ENCODE measurements at places on chromosomes 16 and 17. TPM values are rescaled to one million over a fixed set of nuclear protein-coding genes. Genes with fewer than 3 reads are reported as not detected.
A peak's percentile ranks its signal among the peaks of the same experiment; 100 is the strongest.

DNA sequence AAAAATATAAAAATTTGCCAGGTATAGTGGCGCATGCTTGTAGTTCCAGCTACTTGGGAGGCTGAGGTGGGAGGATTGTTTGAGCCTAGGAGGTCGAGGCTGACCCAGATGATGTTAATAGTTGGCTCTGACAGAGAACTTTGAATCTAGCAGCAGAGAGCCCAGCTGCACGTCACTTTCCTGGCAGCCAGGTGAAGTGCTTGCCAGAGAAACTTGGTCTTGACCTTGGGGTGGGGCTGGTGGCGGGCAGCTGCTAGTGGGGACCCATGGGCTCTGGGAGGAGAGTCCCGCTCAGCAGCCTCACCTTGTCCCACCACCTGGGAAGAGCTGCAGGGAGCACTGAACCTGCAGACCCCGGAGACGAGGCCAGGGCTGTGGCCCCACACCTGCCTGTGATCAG, 3.1 kb upstream of the C16orf74 start:
- H3K27me3 ChIP-seq: no peaks in the 10 kb centered on the region
- no peak overlapping the region for H3K27ac ChIP-seq
- H3K4me1 ChIP-seq: peaks cover 16% of the 10 kb centered on the region
- H3K36me3 ChIP-seq: no peaks in the 10 kb centered on the region
- no peak overlapping the region for H3K4me3 ChIP-seq

- DNase-seq: no peak
- H3K36me3 ChIP-seq: no peaks in the 10 kb centered on the region
- no peaks in the 10 kb centered on the region for H3K4me1 ChIP-seq
- H3K27me3 ChIP-seq: no peaks in the 10 kb centered on the region
- H3K27ac ChIP-seq: no peak overlapping the region
Observed at GRCh38 chr17:64689106-64689505, 27.0 kb upstream of the SMURF2 start.

- H3K27ac ChIP-seq: no peak overlapping the region
- DNase-seq: no peak
- no peaks in the 10 kb centered on the region for H3K27me3 ChIP-seq
- peaks cover 8% of the 10 kb centered on the region for H3K36me3 ChIP-seq
Observed at GRCh38 chr16:69865701-69866100, 85.4 kb upstream of the CLEC18A start.

- no peak overlapping the region for H3K4me3 ChIP-seq
- DNase-seq: no peak
- H3K27me3 ChIP-seq: no peaks in the 10 kb centered on the region
- H3K4me1 ChIP-seq: peaks cover 48% of the 10 kb centered on the region
- no peaks in the 10 kb centered on the region for H3K36me3 ChIP-seq
Observed at GRCh38 chr16:20911361-20911760, 10.8 kb downstream of the LYRM1 start.

The FKBP10 gene
- 34.5 TPM for total RNA-seq

- no peak overlapping the region for H3K4me3 ChIP-seq
- peaks cover 18% of the 10 kb centered on the region for H3K27me3 ChIP-seq
- DNase-seq: no peak
- no peaks in the 10 kb centered on the region for H3K36me3 ChIP-seq
Observed at GRCh38 chr17:48176471-48176855, 68.9 kb downstream of the SNX11 start.

DNA sequence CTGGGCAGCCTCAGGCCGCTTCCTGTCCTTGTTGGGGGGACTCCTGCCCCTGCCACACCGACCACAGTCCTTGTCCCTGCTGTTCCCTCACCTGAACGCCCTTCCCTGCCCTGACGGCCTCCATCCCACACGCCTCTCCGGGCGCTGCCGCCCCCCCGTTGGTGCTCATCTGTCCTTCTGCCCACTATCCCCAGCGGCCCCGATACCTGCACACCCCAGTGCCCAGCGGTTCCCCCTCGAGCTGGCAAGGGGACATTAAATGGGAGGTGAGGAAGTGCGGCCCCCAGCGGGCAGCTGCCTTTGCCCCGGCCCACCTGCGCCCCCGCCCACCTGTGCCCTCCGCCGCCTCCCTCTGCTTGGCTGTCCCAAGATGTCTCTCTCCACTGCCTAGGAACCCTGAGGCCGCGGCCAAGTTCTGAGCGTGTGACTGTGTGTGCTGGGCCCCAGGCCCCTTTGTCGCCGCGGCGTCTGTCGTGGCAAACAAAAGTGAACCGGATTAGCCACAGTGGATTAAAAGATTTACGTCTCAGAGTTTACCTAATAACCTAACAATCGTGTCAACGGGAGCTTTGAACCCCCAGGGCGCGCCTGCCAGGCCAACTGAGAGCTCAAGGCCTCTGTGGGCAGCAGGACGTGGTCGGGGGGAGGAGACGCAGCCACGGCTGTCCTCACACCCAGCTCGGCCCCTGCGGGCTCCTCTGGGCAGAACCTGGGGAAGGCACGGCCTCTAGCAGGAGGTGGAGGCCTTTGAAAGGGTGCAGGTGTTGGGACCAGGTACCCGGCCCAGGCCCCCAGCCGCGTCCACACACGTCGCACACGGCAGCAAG, 7.6 kb upstream of the AXIN1 start:
- no peaks in the 10 kb centered on the region for H3K36me3 ChIP-seq
- H3K4me3 ChIP-seq: no peak overlapping the region
- peaks cover 5% of the 10 kb centered on the region for H3K27me3 ChIP-seq
- no peak for DNase-seq
- no peaks in the 10 kb centered on the region for H3K4me1 ChIP-seq

DNA sequence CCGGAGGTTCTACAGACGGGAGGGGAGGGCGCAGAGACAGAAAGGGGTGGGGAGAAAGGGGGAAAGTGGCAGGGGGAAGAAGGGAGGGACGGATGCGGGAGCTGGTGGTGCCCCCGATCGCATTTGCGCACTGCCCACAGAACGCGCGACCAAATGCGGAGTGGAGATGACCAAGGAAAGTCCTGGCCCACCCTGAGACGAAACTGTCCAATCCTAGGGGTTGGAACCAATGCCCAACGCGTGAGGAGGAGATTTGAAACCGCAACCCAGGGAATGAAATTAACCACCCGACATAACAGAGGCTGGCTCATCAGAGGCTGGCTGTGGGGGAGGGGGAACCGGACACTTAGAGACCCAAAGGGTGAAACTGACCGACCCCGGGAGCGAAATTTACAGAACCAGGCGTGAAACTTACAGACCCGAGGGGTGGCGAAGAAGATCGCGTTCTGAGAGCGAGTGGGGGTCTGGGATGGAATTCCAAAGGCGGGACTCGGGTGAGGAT, 1.4 kb downstream of the HES7 start:
- H3K36me3 ChIP-seq: no peaks in the 10 kb centered on the region
- peaks cover 23% of the 10 kb centered on the region for H3K27me3 ChIP-seq
- DNase-seq: no peak
- H3K27ac ChIP-seq: no peak overlapping the region
- H3K4me3 ChIP-seq: peak overlapping the region; percentile 67

The ERCC4 gene
- 9.6 TPM for total RNA-seq

DNA sequence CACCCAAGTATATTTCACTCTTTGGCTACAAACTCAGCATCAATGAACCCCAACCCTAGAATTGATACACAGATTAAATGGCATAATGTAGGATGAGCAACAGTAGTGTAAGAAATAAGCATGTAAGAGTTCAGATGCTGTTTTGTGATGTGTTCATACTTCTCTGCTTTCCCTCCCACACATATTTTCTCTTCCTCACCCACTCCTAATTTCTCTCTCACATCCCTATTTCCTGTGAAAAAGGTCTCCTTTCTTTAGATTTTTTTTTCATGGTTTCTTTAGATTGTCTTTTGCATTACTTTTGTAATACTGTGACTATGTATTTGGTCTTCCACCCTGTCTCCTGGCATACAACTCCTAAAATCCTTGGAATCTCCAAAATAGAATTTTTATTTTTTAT, 21.7 kb downstream of the CREBBP start:
- no peak overlapping the region for H3K27ac ChIP-seq
- H3K27me3 ChIP-seq: no peaks in the 10 kb centered on the region
- H3K4me3 ChIP-seq: no peak overlapping the region

GRCh38 chr16:65825191-65825856, 541.2 kb upstream of the CDH5 start:
- H3K27me3 ChIP-seq: no peaks in the 10 kb centered on the region
- H3K4me1 ChIP-seq: no peaks in the 10 kb centered on the region
- no peaks in the 10 kb centered on the region for H3K36me3 ChIP-seq
- no peak overlapping the region for H3K4me3 ChIP-seq
- DNase-seq: no peak
- H3K27ac ChIP-seq: no peak overlapping the region

DNA sequence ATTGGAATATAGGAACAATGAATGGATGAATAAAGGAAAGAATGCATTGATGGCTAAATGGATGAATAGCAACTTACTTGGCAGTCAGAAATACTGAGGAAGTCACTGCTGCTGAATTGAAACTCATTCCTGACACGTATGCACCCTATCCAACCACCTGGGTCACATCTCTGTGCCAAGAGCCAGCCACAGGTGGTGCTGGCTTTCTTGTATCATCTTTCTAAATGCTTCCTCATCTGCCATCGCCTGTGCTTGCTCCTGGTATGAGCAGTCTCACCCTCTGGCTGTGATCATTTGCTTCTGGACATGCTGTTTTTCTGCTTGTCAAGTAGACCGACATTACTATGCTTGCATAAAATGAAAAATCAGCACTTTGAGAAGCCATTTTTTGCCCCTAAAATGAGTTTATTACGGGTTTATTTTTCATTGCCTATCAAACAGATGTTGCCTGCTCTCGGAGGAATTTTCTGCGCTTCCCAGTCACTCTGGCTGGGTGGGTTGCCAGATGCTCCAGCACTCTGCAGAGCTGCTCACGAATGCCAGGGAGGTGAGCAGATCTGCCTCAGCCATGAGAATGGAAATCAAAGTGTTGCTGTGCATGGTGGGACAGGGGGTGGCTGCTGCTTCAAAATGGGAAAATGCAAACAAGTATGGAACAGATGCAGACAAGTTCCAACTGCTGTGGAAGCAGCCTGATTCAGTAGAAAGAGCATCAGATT, 1349.6 kb upstream of the CDH8 start:
- no peaks in the 10 kb centered on the region for H3K27me3 ChIP-seq
- no peaks in the 10 kb centered on the region for H3K4me1 ChIP-seq
- no peak overlapping the region for H3K4me3 ChIP-seq
- no peak overlapping the region for H3K27ac ChIP-seq
- no peaks in the 10 kb centered on the region for H3K36me3 ChIP-seq

GRCh38 chr16:80552277-80552676, 11.5 kb downstream of the DYNLRB2 start:
- H3K27ac ChIP-seq: no peak overlapping the region
- no peak overlapping the region for H3K4me3 ChIP-seq
- H3K27me3 ChIP-seq: no peaks in the 10 kb centered on the region
- no peaks in the 10 kb centered on the region for H3K4me1 ChIP-seq
- DNase-seq: no peak
- H3K36me3 ChIP-seq: no peaks in the 10 kb centered on the region

- DNase-seq: no peak
- H3K4me1 ChIP-seq: no peaks in the 10 kb centered on the region
- H3K27me3 ChIP-seq: peaks cover 14% of the 10 kb centered on the region
- no peaks in the 10 kb centered on the region for H3K36me3 ChIP-seq
- H3K27ac ChIP-seq: no peak overlapping the region
Observed at GRCh38 chr16:57901480-57902069, 69.4 kb downstream of the CNGB1 start.

DNA sequence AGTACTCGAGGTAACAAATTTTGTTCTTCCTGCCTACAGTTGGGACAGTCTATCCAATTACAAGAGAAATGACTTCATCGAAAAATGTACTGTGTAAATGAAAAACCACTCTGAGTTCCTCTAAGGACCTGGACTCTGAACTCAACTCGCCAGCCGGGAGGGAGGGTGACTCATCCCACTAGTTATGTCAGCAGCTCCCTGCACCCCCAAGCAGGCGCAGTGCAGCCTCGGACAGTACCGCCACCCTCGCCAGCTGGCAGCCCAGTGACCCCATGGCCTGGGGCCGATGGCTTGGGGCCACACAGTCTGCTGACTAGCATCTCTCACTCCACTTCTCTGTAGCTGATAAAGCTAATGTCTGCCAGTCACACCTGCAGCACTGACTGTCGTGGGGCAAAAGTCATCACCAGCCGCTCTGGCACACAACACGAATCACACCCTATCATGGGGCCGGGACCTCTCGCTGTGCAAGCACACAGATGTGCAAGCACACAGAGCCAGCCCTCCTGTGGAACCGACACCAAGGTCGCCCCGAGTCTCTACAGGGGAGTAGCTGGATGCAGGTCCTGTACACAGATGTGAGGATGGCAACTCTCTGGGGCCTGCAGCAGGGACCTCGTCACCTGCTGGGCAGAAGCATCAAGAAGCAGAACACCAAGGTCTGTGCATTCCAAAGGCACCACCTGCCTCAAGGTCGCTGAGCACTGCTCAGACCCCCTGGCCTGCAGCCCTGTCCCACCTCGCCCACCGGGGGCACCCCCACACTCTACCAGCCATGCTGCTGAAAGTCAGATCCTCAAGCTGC, 5.7 kb downstream of the CSNK1D start:
- H3K4me3 ChIP-seq: peak overlapping the region; percentile 6
- peak; percentile 95 for DNase-seq
- no peaks in the 10 kb centered on the region for H3K27me3 ChIP-seq
- peak overlapping the region; percentile 75 for H3K27ac ChIP-seq
- H3K36me3 ChIP-seq: peaks cover 81% of the 10 kb centered on the region

The DDX5 gene
- total RNA-seq: 881 TPM

GRCh38 chr17:79852748-79853147, 13.5 kb upstream of the CBX4 start:
- peaks cover 4% of the 10 kb centered on the region for H3K4me1 ChIP-seq
- H3K36me3 ChIP-seq: no peaks in the 10 kb centered on the region
- DNase-seq: no peak
- H3K27ac ChIP-seq: peak overlapping the region; percentile 7

The CES5A gene
- total RNA-seq: not detected

GRCh38 chr17:47652570-47652969, 2.9 kb downstream of the KPNB1 start:
- peaks cover 58% of the 10 kb centered on the region for H3K36me3 ChIP-seq
- no peak for DNase-seq
- H3K4me3 ChIP-seq: no peak overlapping the region
- peaks cover 32% of the 10 kb centered on the region for H3K4me1 ChIP-seq

The CCL2 gene
- 53.3 TPM for total RNA-seq

DNA sequence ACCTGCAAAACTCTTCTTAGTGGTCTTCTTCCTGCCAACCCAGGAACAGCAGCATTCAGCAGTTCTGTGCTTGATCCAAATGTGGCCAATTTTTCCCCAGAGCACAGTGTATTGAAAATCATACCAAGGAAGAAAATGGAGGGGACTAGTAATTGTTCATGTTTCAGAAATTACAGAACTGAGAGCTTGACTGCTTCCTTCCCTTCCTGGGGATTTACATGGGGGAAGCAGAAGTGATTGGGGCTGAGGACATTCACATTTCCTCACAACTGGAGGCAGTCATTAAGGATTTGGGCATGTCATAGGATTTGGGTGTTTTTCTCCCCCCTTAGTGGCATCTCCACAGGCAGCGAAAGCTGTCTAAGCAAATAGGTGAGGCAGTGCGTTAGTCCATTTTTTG, 19.7 kb downstream of the CIITA start:
- H3K27ac ChIP-seq: no peak overlapping the region
- H3K4me3 ChIP-seq: no peak overlapping the region
- DNase-seq: no peak
- no peaks in the 10 kb centered on the region for H3K27me3 ChIP-seq
